T-helper 22 cell (primary cell): ENCODE measurements at places on chromosomes 3 and 15.

DNA sequence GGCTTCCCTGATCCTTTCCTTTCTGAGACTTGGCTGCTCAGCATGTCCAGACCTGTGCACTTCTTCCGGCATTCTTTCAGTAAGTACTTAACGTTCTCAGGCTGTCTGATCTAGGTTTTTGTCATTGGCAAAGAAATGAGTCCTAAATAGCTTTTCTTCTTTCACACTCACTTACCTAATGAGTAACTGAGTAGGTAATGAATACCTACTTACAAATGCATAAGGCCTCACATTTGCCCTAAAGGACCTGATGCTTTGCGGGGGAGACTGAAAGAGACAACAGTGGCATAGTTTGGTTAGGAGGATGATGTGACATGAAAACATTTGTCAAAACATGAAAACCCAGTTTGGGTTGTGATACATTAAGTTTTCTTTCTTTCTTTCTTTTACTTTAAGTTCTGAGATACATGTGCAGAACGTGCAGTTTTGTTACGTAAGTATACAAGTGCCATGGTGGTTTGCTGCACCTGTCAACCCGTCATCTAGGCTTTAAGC, 516.7 kb upstream of the CFAP20DC start:
- no peak for DNase-seq

DNA sequence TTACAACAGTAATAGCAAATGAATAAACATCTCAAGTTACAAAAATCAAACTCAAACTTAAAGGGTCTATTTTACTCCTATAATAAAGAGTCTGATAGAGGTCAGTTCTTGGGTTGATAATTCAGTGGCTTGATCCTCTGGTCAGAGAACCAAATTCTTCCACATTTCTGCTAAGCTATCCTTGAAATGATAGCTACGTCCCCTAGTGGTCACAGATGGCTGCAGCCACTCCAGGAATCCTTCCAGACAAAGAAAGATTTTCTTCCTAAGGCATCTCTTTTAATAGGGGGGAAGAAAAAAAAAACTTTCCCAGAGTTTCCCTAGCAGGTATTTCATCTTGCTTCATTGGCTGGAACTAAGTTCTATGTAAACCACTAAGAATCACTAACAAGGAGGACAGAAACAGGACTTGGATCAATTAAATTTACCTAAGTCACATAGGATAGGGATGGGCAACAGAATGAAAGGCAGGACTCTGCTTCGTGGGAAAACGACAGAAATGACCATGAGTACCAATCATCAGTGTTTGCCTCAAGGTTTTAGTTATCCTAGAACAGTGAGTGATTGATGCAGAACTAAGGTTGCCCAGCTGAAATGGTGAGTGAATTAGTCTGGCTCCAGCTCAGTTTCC, 160.7 kb downstream of the STAC start:
- DNase-seq = no peak

DNA sequence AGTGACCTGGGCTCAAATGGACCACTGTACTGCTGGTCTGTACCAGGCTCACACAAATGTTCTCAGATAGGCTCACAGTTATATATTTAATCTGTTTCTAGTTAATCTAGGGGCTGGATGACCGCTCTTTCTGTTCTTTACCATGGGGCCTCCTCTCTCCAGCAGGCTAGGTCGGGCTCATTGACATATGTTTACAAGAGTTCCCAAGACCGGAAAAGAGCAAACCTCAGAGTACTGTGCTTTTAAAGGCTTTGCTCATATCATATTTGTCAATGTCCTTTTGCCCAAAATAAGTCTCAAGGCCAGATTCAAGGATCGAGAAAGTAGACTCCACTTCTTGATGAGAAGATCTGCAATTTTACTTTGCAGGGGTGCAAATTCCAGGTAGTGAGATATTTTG, 348.0 kb upstream of the EPHA6 start:
- DNase-seq = no peak

- no peak for DNase-seq
Measured at GRCh38 chr3:27713078-27713423, 9.1 kb downstream of the EOMES start.

DNA sequence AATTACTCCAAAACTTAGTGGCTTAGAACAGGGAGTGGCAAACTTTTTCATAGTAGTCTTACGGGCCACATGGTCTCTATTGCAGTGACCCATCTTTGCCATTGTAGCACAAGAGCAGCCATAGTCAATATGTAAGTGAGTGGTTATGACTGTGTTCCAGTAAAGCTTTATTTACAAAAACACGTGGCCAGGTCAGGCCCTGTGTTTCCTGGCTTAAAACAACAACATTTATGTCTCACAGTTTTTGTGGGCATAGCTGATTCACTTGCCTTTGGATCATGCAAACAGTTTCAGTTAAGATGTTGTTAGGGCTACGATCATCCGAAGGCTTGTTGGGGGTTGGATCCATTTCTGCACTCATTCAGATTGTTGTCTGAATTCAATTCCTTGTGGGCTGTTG, 103.8 kb downstream of the CHCHD6 start:
- DNase-seq = no peak
